ENCODE measurements at places on chromosomes 5 and 9. TPM values are rescaled to one million over a fixed set of nuclear protein-coding genes. Genes with fewer than 3 reads are reported as not detected.
A peak's percentile ranks its signal among the peaks of the same experiment; 100 is the strongest.

The PTCD2 gene
- 11.4 TPM for total RNA-seq

The IL4 gene
- not detected for total RNA-seq

The CARD9 gene
- total RNA-seq: 0.35 TPM

The LCN12 gene
- 7.4 TPM for total RNA-seq

The FOXI1 gene
- not detected for total RNA-seq

DNA sequence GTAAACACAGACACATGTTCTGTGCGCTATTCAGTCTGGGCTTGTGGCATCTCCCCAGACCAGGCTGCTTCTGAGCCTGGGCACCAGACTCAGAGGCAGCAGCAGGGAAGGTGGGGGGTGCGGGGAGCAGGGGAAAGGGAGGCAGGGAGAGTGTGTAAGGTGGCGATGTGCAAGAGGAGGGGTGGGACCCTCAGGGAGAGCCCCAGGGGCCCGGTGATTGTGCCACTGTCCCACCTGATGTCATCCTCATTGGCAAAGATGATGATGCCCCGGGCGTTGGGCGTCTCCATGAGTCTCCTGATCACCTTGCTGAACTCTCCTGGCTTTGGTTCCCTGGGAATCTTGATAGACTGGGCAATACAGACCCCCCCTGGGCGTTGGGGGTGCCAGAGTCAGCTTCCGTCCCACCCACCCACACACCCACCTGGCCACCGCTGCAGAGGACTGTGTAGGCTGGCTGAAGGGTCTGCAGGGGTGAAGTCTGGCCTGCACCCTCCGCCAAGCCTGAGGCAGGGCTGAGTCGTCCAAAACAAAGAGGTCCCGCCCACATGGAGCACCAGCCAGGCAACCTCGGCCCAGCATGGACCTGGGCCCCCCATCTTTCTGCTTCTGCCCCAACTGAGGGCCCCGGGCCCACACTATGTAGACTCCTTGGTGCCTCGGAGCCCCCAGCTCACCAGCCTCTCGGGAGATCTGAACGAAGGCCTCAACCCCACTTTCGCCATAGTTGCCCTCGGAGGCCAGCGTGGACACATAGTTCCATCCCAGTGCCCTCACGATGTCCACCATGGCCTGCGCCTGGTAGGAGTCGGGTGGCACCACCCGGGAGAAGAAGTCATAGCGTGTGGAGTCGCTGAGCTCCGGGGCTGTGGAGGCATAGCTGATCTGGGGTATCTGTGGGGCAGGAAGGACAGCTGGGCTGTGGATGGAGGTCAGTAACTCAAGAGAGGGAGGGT, 3.7 kb downstream of the GRM6 start:
- no peak for DNase-seq

DNA sequence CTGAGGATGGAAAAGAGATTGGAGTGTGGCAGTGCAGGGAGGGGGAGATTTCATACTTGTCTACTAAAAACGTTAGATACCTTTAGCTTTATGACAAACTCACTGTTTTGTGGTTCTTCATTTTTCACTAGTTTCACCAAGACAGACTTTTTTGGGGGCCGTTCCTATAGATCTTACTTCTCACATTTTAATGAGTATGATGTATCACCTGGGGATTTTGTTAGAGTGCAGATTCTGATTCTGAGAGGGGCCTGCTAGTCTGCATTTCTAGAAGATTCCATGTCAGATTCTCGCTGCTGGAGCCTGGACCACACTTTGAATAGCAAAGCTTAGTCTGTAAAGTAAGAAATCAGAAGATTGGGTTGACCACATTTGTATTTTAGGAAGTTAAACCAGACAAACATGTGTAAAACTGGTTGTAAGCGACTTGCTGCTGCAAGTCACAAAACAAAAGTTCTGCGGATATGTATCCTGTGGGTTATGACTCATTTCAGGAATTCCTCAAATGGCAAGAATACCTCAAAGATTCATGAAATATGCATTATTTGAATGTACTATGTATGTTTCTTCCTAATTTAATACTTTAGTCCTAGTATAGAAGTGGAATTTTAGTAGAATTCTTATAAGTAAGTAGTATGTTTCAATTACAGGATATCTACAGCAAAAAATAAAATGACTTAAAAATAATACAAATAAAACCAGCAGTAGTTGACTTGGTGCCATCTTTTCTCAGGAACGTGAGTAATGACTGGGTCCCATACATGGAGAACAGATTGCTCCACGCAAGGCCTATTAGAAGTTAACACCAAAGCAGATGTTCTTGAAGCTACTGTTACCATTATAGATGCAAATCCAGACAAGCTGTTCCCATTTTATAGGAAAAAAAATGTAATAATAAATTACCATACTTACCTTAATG, 27.8 kb downstream of the NFIL3 start:
- DNase-seq: no peak

DNA sequence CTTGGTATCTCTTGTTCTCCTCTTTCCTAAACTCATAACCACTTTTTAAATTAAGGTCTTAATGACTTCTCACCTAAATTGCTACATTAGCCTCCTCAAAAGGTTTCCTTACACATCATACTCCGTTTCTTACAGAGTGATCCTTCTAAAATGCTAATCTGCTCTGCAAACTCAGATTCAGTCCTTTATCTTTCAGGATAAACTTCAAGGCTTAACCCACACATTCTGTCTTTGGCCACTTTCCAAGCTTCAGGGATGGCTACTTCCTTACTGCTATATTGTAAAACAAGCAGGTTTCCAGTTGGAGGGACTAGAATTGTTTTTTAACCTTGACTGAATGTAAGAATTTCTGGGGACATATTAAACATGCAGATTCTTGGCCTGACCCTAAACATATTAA, 105.5 kb upstream of the CHD1 start:
- DNase-seq: no peak

GRCh38 chr9:69122082-69122548, 52.0 kb upstream of the TJP2 start:
- peak; percentile 84 for DNase-seq

- no peak for DNase-seq
These were observed 3.7 kb downstream of the PHF24 start for GRCh38 chr9:34961574-34962490.

DNA sequence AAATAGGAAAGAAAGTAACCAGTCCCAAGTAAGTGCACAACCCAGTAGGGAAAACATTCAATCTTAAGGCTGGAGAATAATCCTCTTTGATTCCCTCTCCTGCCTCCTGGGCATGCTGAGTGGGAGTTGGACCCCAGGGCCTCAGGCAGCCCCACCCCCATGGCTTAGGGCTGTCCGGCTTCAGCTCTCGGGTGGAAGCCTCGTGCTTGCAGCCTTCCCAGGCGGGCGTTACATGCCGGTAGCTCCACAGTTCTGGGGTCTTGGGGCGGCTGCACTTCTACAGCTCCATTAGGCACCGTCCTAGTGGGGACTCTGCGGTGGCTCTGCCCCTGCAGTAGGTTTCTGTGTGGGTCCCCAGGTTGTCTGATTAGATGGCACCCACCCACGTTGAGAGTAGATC, 10.1 kb downstream of the GLIPR2 start:
- no peak for DNase-seq

DNA sequence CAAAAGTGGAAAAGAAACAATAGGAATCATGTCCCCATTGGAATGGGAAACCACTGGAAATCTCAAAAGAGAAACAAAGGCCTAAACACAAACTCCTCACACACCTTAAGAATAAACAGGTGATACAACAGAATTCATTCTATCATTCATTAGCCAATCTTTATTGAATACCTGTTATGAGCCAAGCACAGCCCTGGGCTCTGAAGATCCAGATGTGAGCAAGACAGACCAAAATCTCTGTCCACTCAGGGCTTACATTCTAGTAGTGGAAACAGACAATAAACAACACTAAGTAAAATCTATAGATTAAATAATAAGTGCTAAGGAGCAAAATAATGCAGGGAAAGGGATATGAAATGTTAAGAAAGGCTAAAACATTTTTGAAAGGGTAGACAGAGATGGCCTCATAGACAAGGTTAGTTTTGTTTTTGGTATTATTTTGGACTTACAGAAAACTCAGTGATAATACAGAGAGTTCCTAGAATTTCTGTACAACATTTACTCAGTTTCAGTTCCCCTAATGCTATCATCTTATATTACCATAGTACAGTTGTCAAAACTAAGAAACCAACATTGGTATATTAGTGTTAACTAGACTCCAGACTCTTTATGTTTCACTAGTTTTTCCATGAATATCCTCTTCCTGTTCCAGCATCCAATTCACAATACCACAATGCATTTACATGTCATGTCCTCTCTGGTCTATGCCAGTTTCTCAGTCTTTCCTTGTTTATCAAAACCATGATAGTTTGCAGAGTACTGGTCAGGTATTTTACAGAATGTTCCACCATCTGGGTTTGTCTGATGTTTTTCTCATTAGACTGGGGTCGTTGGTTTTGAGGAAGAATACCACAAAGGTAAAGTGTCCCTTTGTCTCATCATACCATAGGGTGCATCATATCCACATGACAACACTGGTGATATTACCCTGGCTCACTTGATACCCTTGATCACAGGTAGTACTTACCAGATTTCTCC, 103.7 kb downstream of the SIL1 start:
- DNase-seq: no peak

- DNase-seq: no peak
These were observed 20.2 kb upstream of the SMIM15 start for GRCh38 chr5:61182449-61182848.

DNA sequence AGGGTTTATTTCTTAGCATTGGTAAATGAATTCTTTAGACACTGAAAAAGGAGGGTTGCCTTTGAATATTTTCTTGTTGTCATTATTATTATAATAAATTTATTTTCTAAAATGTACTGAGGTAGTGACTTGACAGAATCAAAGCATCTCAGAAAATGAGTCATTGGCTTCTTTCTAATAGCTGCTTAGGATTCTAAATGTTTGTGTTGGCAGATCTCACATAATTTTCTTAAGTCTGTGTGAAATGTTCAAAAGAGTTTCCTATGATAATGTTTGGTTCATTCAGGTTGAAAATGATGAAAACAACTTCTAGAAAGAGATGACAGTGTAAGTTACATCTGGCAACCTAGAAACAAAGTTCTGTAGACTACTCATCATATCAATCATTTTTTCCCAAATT, 69.7 kb downstream of the SH3GL2 start:
- no peak for DNase-seq

DNA sequence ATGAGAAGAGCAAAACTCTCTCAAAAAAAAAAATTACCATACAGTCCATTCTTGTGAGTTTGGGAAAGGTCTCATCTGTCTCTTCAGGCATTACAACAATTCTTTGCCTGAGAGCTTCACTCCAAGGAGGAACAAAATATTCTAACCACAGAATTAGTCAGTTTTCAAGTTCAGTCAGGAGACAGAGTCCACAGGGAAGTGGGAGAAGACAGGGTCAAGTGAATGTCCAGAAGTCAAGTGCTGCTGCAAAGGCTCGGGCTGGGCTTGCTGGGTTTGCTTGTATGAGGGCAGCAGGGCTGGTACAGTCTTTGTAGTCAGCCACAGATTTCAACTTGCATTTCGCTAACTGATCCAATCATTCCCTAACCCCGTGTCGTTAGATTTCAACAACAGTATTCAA, 17.6 kb upstream of the HEXB start:
- DNase-seq: no peak

DNA sequence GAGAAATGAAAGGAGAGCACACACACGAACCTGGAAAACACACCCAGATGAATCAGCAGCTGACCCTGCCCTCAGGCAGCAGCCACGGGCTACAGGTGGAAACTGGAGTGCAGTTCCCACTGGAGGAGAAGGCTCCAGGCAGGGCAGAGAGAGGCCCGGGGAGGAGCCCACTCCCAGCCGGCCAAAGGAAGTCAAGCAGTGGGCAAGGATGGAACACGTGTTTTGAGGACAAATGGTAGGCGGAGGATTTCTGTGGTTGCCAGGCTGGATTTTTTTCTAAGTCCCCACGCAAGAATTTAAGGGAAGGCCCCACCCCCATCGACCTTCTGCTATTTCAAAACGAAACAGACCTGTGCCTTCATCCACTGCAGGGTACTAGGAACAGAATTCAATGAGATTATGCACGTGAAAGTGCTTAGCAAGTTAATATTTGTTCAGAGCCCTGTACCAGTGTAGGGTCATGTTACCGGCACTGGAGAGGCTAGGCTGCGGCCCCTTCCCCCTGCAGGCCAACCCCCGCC, 6.8 kb downstream of the EPB41L4B start:
- no peak for DNase-seq

DNA sequence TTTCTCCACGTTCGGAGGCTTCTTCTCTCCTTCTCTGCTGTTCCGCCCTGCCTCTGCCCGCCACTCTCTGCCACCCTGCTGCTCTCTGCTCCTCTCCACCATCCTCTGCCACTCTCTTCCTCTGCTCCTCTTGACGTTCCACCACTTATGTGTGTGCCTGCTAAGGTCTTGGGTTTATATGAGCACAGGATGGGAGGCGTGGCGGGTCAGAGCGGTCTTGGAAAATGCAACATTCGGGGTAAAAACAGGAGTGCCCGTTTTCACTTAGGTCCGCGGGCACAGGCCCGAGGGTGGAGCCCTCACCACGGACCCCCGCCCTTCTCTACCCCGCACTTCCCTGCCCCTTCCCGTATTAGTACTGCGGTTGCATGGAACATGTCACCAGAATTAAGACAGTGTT, 114.4 kb upstream of the FBXL7 start:
- DNase-seq: no peak

- peak; percentile 68 for DNase-seq
These were observed 74.9 kb upstream of the NIPAL4 start for GRCh38 chr5:157384971-157385709.

Measured in heart left ventricle (tissue), 16 donors.